ENCODE measurements at places on chromosomes 6 and 20.

- no peak for DNase-seq
Observed at GRCh38 chr20:42444799-42445198, 744.9 kb downstream of the PTPRT start.

GRCh38 chr6:2028457-2029038 lies 216.9 kb downstream of the GMDS start:
- DNase-seq, result no peak

DNA sequence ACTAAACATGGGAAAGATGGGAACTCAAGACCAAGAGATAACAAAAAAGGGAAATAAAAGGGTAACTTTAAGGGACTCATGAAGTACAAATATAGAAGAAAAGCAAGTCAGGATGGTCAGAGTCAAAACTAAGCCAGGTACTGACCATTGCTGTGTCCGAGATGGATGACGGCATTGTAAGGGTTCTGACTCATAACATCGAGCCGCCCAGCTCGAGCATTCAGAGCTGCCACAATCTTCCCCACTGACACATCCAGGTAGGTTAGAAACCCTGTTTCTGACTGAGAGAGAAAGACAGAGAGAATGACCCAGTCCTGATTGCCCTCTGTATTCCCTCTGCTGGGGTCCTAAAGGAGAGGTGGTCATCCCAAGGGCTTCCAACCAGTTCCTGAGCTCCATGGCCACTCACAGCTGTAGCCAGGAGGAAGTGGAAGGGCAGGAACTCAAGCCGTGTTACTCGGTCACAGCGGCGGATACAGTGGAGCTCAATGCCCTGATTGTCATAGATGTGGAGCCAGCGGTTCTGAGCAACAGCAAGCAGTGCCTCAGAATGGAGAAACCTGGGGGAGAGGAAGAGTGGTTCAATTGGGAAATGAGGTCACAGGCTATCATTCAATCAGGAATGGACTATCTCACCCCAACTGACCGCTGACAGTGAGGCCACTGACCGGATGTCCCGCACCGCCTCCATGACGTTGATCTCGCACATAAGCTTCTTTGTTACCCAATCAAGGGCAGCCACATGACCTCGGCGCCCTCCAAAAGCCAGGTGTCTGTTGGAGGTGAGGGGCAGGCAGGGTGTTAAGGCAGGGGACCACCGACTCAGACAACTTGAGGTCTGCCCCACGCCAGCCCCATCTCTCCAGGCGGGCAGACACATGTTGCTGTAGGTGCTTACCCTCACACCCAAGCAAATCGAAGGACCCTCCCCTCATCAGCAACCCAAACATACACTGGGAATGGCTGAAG lies 1.8 kb downstream of the WDR46 start:
- no peak for DNase-seq

DNA sequence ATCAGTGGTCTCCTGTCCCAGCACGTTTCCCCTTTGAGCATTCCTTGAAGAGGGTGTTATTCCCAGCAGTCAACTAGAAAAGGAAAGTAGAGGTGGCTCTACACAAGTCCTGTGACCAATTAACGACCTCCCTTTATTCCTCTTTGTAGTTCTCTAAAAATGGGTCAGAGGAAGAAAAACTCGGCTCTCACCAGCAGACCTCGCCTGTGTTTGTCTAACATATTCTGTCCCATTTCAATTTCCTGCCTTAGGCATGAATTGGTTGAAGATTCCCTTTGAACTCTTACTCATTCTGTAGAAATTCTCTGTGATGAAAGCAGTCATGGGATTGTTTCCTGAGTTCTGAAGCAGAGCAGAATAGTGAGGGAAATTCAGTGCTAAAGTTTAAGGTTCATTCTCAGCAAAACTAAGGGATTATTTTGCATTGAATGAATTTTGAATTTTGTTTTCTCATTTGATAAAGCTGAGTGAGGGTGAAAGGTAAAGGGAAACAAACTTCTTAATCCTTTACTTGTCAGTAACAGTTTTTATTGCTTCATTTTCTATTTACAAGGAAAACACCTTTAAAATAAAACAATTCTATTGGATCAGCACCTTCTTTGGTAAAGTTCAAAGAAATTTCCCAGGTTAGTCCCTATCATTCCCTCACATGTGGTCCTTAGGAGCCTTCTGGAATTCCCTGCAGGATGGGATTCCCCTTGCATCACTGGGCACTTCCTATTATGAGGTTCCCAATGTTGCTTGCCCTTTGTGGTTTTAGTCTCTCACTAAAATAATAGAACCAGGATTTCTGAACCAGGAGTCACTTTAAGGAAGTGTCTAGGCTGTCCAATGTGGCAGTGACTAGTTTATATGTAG lies 105.8 kb downstream of the SLX4IP start:
- no peak for DNase-seq

- no peak for DNase-seq
Observed at GRCh38 chr6:41371992-41372831, 36.8 kb downstream of the NCR2 start.

DNA sequence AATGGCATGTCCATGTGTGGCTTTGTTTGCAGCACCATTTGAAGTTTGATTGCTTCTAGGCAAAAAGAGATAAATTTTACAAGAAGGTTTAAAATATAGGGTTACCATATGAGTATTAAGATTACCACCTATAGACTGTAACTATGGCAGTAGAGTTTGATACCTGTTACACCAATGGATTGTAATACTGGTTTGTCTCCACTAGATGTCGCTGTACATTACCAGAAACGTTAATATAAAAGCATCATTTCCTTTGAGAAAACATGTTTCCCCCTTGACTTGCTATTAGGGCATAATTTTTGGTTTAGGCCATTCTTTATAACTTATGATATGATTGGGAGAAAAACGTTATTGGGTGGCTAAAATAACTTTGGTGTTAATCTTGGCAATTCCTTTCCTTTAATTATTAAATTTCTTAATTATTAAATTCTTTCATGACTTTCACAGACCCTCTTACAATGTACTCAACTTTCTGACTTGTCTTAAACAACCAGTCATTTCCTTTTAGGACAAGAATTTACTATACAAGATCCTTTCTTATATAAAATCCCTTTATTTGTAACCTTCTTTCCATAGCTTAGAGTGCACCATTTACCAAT lies 42.8 kb downstream of the HLA-DPB1 start:
- DNase-seq, result no peak

GRCh38 chr6:75611011-75611701 lies 9.5 kb downstream of the SENP6 start:
- no peak for DNase-seq

- DNase-seq, result no peak
Observed at GRCh38 chr6:70537266-70537665, 29.5 kb upstream of the SDHAF4 start.

DNA sequence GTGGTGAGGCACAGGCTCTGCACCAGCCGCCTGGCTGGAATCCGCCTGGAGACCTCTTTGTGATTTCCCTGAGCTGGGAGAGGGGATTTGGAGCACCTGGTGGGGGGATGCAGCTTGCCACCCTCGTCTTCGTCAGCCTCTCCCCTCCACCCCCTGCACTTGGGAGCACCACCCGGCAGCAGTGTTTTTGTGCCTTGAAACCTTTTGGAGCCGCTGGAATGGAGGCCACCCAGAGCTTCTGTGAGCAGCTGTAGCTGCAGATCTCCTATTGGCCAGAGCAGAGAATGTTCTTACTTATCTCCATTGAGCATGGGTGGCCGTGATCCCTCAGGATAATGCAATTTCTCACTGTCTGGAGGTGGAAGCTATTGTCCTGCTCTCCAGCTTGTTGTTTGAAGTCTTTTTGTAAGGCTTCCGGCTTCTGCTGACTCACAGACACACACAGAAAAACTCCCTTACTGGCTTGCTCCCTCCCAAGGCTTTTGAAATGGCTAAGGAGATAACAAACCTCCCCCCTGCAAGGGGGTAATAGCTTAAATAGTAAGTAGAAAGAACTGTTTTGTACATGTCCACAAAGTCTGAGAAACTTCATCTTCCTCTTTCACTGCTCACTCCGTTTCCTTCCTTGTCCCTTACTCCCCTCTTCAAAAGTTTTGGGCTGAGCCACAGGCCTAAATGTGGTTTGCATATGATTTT lies 271.2 kb downstream of the PRL start:
- DNase-seq, result no peak

DNA sequence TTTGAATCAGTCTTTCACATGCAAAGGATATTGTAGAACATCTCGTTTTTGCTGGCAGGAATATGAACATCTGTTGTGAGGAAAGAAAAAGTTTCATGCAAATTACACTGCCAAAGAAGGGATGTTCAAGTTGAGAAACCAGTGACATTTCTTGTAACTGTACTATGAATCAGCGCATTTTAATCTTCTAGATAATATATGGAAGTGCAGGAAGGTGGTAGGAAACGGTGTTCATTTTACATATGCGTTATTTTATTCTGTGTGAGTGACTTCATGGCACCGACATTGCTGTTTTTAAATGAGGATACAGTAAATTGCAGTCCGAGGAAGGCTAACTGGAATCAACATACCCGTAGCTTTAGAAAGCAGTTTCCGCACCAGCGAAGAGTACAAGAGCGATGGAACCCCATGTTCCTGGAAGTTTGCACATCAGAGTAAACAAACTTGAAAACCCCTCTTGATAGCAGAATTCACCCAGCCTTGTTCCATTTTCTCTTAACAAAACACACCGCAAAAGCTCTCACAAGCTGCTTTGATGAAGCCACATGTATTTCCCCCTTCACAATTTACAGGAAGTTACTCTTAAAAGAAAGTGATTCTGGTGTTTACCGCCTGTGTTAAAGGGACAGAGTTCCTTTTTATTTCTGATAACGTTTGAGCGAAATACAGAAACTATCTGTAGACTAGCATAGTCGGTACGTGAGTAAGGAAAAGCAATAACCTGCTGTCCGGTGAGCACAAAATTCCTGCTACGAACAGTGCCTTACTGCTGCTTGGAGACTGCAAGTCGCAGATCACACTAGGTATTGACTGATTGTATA lies 11.5 kb downstream of the PRDM1 start:
- no peak for DNase-seq

GRCh38 chr20:63778034-63778752 lies 38.6 kb downstream of the SLC2A4RG start:
- no peak for DNase-seq

GRCh38 chr6:111920578-111920977 lies 47.3 kb upstream of the FYN start:
- DNase-seq, result no peak

GRCh38 chr6:15399641-15400470 lies 154.0 kb downstream of the JARID2 start:
- peak; percentile 29 for DNase-seq

GRCh38 chr20:42961771-42962170 lies 227.9 kb downstream of the PTPRT start:
- no peak for DNase-seq

DNA sequence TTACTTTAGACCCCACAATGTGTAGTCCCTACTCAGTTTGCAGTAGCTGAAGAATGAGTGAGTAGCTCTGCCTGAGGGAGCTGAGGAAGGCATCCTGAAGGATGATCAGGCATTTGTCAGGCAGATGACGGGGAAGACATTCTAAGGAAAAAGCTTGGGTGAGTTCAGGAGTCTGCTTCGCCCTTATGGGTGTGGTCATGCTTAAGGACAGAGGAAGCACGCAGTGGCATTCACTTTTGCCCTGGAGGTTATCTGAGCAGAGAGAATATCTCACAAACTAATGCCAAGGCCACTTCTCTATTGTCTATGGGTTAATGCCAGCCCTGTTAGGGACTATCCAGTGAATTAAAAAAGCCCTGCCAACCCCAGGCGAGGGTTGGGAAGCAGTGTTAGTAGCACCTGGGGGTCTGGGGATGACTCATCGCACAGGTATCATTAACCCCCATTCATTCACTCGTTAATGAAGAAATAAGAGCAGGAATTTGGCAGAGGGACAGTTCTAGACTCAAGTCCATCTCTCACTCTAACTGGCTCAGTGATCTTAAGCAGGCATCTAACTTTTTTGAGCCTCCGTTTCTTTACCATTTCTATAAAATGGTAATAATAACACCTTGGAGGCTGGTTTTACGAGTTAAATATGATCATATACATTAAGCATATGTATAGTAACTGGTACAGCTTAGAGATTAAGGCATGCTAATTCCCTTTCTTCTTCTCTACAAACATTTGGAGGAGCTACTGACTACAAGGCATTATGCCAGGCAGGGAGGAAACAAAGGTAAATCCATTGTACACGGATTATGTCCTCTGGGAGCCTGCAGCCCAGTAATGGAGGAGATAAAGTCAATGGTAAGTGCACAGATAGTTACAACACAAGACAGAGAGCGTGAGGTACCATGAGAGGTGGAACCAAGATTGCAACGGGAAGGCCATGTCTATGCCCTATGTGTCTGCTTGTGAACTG lies 93.2 kb upstream of the AKIRIN2 start:
- no peak for DNase-seq

DNA sequence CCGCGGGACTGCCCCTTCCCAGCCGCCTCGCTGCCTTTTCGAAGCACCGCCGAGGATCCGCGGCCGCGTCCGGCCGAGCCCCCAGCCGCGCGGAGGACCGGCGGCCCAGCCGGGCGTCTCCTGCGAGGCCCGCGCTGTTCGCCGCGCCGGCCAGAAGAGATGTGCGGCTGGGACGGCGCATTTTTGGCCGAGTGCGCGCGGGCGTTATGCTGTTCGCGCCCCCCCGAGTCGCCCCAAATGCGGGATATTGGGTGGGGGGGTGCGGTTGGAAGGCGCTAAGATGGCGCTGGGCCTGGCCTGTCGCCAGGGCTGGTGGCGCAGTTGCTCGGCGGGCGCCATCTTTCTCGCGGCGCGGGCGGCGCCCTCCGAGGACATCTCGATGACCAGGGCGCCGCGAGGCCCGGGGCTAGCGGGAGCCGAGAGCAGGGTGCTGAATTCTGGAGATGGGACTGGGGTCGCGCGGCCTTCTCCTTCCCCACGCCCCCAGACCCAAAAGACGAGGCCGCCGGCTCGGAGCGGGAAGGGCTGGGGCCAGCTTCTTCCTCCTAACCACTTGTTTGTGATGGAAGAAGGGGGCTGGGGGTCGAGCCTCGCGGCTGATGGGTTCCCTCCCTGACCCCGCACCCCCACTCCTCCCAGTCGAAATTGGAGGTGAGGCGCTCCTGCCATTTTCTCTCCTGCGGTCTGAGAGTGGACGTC lies 1.5 kb downstream of the BICRAL start:
- DNase-seq, result no peak

- DNase-seq, result no peak
Observed at GRCh38 chr6:33860706-33861474, 57.1 kb upstream of the MLN start.

- no peak for DNase-seq
Observed at GRCh38 chr6:157381631-157382621, 936 bp downstream of the ZDHHC14 start.

DNA sequence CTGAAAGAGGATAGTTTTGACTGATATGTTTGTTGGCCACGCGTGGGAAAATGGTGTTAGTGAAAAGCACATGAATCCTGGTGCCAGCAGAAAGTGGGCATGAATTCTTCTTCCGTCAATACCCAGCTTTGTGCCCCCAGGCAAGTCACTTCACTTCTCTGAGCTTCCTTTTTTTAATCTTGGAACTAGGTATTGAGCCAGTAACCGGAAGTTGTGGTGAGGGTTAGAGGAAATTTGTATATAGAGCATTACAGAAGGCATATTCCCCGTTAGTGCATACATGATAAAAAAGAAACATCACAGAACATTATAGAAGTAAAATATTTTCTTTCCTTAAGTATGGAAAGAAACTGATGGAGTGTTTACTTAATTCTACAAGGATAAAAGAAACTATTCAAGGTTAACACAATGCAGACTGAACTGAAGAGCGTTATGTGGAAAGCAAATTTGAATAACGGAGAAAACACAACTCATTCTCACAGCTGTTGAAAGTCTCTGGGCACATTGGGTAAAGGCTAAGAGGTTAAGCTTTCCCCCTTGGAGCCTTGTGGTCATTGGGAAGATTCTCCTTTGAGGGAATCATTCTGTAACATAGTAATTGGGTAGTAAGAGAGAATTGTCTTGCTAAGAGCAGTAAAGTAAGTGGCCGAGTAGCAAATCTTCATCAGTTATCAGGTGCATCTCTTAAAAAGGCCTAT lies 223.1 kb downstream of the BCAS1 start:
- DNase-seq, result no peak
